ENCODE measurements at places on chromosomes 5 and 9.
A peak's percentile ranks its signal among the peaks of the same experiment; 100 is the strongest.

GRCh38 chr5:163306421-163306820, 131.0 kb upstream of the CCNG1 start:
- no peak overlapping the region for H3K27ac ChIP-seq
- no peak for DNase-seq
- H3K4me3 ChIP-seq = no peak overlapping the region
- no peaks in the 10 kb centered on the region for H3K4me1 ChIP-seq
- H3K27me3 ChIP-seq = no peaks in the 10 kb centered on the region

DNA sequence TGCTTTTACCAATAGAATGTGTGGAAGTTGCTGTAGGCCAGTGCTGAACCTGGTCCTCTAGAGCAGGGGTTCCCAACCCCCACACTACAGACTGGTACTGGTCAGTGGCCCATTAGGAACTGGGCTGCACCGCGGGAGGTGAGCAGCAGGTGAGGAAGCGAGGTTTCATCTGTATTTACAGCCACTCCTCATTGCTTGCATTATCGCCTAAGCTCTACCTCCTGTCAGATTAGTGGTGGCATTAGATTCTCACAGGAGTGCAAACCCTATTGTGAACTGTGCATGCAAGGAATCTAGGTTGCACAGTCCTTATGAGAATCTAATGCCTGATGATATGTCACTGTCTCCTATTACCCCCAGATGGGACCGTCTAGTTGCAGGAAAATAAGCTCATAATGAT, 6.1 kb upstream of the CCDC152 start:
- H3K4me3 ChIP-seq = no peak overlapping the region
- no peak for DNase-seq
- H3K4me1 ChIP-seq = no peaks in the 10 kb centered on the region

DNA sequence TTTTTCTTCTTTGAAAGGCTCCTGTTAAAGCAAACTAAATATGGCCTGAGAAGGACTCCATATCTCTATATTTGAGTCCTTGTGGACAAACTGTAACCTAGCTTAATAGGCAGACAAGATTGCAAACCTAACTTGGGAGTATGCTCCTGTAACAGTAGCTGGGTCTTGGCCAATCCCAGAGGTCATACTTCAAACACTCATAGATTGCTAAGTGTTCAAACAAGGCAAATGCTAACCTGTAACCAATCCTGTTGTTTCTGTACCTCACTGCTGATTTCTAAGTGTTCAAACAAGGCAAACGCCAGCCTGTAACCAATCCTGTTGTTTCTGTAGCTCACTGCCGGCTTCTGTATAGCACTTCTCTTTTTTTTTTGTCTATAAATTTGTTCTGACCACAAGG, 50.6 kb upstream of the CLK4 start:
- DNase-seq = no peak
- no peak overlapping the region for H3K4me3 ChIP-seq
- peaks cover 2% of the 10 kb centered on the region for H3K27me3 ChIP-seq
- no peaks in the 10 kb centered on the region for H3K36me3 ChIP-seq
- no peak overlapping the region for H3K27ac ChIP-seq

GRCh38 chr9:34493972-34494535, 28.7 kb downstream of the ENHO start:
- no peak overlapping the region for H3K27ac ChIP-seq
- H3K36me3 ChIP-seq = no peaks in the 10 kb centered on the region
- H3K4me1 ChIP-seq = peaks cover 16% of the 10 kb centered on the region
- no peak overlapping the region for H3K4me3 ChIP-seq
- no peaks in the 10 kb centered on the region for H3K27me3 ChIP-seq

DNA sequence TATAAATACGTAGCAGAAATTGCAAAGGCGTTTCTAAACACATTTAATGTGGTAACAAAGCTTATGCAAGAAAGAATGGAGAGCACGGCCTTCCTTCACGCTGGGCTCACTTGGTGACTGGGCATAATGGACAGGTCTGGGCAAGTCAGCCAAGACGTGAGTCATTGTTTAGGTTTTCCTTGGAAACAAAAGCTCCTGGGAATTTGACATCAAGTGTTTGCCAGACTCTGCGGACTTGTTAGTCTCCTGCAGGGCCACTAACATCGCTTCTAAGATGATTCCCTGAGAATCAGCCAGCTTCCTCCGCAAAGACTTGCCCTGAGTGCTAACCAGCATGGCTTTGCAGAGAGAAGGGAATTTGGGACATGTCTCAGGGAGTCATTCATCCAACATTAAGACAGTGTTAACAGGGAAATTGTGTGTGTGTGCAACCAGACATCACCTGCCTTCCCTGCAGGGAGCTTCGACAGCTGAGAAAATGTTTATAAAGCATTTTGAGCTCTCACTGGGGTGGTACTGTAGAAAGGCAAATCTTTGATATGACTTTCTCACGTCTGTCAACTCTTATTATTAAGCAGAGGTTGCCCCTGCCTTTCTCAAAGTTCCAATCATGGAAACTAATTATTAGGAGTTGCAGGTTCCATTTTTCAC, 182.5 kb downstream of the NTRK2 start:
- peaks cover 12% of the 10 kb centered on the region for H3K4me1 ChIP-seq
- no peak overlapping the region for H3K4me3 ChIP-seq
- peak overlapping the region; percentile 76 for H3K27ac ChIP-seq
- H3K36me3 ChIP-seq = no peaks in the 10 kb centered on the region
- H3K27me3 ChIP-seq = peaks cover 2% of the 10 kb centered on the region
- DNase-seq = no peak

- H3K27me3 ChIP-seq = peaks cover 3% of the 10 kb centered on the region
- H3K27ac ChIP-seq = no peak overlapping the region
- DNase-seq = no peak
These were observed 10.5 kb upstream of the S1PR3 start for GRCh38 chr9:88980740-88981203.

DNA sequence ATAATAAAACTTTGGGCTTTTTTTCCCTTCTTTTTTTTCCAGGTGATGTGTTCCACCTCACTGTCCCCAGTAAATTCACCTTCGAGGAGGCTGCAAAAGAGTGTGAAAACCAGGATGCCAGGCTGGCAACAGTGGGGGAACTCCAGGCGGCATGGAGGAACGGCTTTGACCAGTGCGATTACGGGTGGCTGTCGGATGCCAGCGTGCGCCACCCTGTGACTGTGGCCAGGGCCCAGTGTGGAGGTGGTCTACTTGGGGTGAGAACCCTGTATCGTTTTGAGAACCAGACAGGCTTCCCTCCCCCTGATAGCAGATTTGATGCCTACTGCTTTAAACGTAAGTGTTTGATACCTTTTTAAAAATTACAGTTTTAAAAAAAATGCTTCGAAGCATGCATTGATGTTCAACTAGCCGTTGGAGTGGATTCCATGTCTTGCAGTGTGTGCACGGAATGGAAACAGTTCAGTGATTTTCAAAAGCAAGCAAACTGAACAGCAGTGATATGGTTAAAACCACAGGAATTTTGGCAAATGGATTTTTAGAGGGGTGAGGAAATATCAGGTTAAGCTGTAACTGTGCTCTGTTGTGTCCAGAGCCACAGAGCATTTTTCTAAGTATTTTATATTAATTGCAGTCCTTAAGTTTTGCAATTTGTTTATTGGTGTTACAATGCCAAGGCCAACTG, 40.7 kb downstream of the VCAN start:
- peaks cover 2% of the 10 kb centered on the region for H3K4me1 ChIP-seq
- no peak overlapping the region for H3K4me3 ChIP-seq
- H3K36me3 ChIP-seq = peaks cover 4% of the 10 kb centered on the region
- H3K27me3 ChIP-seq = no peaks in the 10 kb centered on the region
- no peak overlapping the region for H3K27ac ChIP-seq

DNA sequence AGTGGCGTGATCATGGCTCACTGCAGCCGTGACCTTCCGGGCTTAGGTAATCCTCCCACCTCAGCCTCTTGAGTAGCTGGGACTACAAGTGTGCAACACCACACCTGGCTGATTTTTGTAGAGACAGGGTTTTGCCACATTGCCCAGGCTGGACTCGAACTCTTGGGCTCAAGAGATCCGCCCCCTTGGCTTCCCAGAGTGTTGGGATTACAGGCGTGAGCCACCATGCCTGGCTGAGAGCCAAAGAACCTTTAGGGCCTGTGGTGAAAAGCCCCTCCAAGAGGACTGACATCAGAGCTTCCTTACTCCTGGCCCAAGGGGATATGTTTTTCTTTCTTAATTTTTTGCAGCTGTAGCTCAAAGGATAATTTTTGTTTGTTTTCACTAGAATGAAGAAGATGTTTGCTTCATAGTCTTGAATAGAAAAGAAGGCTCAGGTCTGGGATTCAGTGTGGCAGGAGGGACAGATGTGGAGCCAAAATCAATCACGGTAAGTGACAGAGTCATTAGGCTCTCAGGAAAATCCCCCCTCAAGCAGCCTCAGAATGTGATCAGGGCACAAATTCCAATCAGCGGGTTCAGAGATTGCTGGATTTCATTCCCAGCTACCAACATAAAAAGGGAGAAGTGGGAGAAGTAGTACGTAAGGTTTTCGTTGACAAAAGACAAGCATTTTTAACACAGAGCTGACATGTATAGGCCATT, 77.1 kb downstream of the GOLPH3 start:
- peak overlapping the region; percentile 99 for H3K27ac ChIP-seq
- H3K4me3 ChIP-seq = no peak overlapping the region
- H3K36me3 ChIP-seq = peaks cover 74% of the 10 kb centered on the region
- peaks cover 32% of the 10 kb centered on the region for H3K27me3 ChIP-seq
- DNase-seq = no peak

DNA sequence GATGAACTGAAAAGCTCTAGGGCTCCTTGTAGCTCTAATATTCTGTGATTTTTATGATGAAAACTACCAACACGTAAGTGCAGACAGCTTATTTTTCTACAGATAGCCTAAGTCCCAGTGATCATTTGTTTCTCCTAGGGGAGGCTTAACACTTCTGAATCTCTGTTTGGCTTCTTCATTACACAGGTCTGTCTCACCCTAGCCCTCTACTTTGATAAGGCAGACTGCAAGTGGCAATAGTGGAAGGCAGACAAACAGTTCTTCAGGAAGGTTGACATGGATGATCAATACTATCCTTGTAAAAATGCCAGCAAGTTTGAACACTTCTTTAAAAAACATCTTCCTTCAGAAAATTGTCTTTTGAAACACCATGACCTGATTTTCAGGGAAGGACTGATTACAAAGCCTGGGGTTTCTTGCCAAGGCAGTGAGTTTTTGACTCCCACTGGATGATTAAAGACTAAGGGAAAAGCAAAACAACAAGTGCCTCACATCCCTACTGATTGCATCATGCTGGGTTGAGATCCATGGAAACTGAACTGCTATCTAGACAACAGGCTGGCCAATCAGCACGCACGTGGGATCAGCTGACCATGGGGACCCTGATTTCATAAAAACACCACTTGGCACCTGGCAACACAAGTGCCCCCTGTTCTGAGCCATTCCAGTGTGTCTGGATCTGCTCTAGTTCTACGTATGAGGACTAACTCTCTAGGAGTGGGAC, 212.2 kb downstream of the SMARCA2 start:
- H3K4me3 ChIP-seq = no peak overlapping the region
- peaks cover 9% of the 10 kb centered on the region for H3K4me1 ChIP-seq
- peaks cover 4% of the 10 kb centered on the region for H3K27me3 ChIP-seq
- H3K36me3 ChIP-seq = no peaks in the 10 kb centered on the region
- no peak for DNase-seq
- no peak overlapping the region for H3K27ac ChIP-seq

DNA sequence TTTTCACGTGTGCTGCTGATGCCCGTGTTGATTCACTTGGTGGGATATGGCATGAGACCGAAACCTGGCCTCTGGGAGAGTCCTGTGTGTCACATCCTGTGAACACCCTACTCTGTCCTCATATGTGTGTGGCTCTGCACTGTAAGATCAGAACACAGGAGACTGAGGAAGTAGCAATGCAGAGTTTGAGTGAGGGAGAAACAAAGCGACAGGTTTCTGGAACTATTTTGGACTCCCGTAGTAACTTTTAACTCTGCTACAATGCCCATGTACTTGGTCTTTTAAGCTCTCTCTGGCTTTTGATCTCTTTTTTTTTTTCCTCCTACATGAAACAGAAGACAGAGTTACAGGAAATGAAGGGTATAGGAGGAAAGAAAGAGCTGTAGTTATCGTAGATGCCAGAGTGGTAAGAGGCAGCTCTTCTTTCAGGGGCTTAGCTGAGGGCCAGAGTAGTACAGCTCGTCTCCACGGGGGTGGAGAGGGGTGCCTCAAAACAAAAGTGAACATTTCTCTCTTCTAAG, 26.6 kb downstream of the GRAMD2B start:
- H3K4me1 ChIP-seq = peaks cover 28% of the 10 kb centered on the region
- H3K27me3 ChIP-seq = no peaks in the 10 kb centered on the region
- peaks cover 5% of the 10 kb centered on the region for H3K36me3 ChIP-seq

DNA sequence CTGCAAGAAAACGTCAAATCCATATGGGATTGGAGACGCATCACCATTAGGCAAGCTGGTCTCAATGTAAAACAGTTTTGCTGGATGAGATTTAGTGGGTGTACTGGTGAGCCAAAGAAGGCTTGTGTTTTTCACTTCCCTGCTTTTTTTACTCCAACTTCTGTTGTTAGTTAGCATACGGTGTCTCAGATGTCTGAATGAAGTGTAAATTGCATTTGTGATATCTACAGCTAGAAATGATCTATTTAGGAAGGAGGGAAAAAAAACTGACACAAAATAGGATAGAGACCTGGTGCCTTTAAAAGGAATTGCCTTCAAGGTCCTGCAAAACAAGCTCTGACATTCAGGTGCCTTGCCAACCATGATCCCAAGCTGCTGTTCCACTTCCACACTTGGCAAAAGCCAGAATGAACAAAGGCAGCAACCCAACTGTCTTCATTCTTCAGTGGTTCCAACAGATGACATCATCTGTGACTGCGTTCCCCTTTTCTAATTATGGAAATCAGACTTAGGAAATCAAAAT, 104.2 kb upstream of the RAI14 start:
- no peaks in the 10 kb centered on the region for H3K27me3 ChIP-seq
- no peak overlapping the region for H3K27ac ChIP-seq
- DNase-seq = no peak
- H3K36me3 ChIP-seq = peaks cover 8% of the 10 kb centered on the region
- H3K4me1 ChIP-seq = no peaks in the 10 kb centered on the region
- no peak overlapping the region for H3K4me3 ChIP-seq

DNA sequence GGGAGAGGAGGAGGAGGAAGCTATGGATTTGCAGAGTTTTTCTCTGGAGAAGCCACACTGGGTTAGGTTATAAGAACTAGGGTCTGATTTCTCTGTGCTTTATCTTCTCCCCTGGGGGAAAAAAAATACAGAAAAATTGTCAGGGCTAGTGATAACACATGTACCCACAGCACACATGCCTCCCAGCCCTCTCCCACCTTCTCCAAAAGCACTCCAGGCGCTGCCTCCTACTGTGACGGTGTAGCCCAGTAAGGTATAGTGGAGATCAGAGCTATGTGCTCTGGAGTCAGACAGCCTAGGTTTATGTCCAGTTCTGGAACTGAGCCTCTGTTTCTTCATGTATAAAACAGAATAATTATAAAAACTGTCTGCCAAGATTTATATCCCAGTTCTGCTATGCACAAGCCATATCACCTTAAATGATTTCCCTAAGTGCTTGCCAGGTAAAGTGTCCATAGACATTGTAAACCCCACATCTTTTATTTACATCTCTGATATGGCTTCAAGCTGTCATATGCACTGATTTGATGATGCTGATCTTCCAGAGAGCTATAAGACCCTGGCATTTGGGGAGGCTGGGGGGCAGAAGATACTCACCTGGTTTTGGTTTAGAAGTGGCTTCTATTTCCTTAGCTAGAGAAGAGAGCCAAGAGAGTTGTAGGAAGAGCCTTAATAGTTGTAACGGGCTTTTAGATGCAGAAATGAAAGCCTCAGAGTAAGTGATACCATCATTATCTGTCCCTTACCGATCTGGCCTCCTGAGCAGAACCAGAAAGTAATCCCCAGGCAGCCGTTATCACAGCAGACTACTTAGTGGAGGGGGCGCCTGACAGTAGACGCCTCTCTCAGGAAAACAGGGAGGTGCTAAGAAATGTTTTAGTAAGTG, 7.6 kb downstream of the SLC1A3 start:
- DNase-seq = no peak
- H3K36me3 ChIP-seq = no peaks in the 10 kb centered on the region
- H3K27ac ChIP-seq = no peak overlapping the region
- peaks cover 4% of the 10 kb centered on the region for H3K27me3 ChIP-seq
- no peak overlapping the region for H3K4me3 ChIP-seq
